ENCODE measurements at places on chromosomes 4 and X. TPM values are rescaled to one million over a fixed set of nuclear protein-coding genes. Genes with fewer than 3 reads are reported as not detected.
A peak's percentile ranks its signal among the peaks of the same experiment; 100 is the strongest.

GRCh38 chrX:30308263-30309138 lies 689 bp downstream of the NR0B1 start:
- no peaks in the 10 kb centered on the region for H3K36me3 ChIP-seq
- no peak for DNase-seq
- no peaks in the 10 kb centered on the region for H3K4me1 ChIP-seq
- H3K27ac ChIP-seq = no peak overlapping the region
- peak overlapping the region; percentile 23 for H3K4me3 ChIP-seq
- no peaks in the 10 kb centered on the region for H3K27me3 ChIP-seq

- H3K4me1 ChIP-seq = peaks cover 15% of the 10 kb centered on the region
- H3K27ac ChIP-seq = no peak overlapping the region
- no peak for DNase-seq
- H3K4me3 ChIP-seq = no peak overlapping the region
- no peaks in the 10 kb centered on the region for H3K27me3 ChIP-seq
These were observed 9.3 kb downstream of the PRSS12 start for GRCh38 chr4:118343501-118343900.

DNA sequence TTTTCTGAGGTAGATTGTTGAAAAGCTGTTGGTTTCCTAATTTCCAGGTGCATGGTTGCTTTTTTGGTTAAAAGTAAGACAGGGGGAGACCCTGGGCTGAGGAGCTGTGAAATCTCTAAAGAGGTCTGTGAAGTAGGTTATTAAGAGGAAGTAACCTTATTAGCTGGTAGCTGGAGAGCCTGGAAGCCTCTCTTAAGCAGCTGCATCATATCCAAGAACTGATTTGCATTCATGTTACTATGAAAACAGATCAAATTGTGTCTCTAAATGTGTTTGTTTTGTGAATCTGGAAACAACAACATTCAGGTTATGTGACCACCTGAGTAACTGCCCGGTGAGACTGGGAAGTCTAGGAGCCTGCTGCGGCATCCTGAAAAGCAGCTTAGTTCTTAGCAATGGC lies 54.1 kb downstream of the ARHGAP10 start:
- no peak for DNase-seq
- no peaks in the 10 kb centered on the region for H3K27me3 ChIP-seq
- H3K4me3 ChIP-seq = no peak overlapping the region

Gene SPATA18
- 6.7 TPM for total RNA-seq

Gene SMAD1
- total RNA-seq = 28.4 TPM

Gene FLNA
- total RNA-seq = 610 TPM
